Activated CD8-positive, alpha-beta memory T cell treated with anti-CD3 and anti-CD28 coated beads for 1 hour (primary cell): ENCODE measurements at places on chromosomes 3 and 15.

GRCh38 chr3:44516230-44516629, 38.8 kb upstream of the ZNF445 start:
- no peak for DNase-seq

DNA sequence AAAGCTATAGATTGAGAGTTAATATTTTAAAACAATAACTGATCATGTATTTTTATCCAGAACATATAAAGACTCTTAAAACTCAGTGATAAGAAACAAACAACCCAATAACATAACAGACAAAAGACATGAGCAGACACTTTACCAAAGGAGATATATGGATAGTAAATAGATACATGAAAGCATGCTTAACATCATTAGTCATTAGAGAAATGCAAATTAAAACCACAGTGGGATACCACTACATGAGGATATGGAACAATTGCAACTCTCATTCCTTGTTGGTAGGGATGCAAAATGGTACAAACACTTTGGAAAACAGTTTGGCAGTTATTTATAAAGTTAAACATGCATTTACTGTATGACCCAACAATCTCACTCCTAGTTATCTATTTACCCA, 95.0 kb downstream of the IQCH start:
- no peak for DNase-seq

DNA sequence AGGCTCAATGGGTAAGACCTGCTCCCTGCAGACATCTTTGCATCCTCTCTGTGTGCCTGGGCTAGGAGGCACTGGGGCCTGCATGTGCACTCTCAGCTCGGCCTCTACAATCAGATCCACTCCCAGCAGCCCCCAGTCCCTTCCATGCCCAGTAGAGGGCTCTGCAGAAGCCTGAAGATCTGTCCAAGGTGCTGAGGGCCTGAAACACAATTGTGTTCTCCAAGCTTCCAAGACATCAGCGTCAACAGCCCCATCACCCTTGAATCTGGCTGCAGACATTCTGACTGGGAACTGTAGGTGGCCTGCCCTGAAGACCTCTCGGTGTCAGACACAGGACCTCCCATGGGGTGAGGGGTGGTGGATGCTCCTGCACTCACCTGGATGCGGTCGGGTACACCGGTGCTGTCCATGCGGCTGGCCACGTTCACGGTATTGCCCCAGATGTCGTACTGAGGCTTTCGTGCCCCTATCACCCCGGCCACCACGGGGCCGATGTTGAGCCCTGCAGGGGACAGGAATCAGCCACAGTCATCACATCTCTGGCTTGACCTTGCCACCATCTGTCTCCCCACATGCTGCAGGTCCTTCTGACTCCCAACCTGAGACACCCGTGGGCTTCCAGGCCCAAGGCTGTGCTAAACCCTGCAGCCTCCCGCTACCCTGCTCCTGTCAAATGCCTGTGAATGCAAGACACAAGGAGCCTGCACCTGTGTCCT, 84.7 kb downstream of the SEC22A start:
- DNase-seq: no peak

- no peak for DNase-seq
These were observed 44.1 kb downstream of the CPN2 start for GRCh38 chr3:194306771-194307640.

DNA sequence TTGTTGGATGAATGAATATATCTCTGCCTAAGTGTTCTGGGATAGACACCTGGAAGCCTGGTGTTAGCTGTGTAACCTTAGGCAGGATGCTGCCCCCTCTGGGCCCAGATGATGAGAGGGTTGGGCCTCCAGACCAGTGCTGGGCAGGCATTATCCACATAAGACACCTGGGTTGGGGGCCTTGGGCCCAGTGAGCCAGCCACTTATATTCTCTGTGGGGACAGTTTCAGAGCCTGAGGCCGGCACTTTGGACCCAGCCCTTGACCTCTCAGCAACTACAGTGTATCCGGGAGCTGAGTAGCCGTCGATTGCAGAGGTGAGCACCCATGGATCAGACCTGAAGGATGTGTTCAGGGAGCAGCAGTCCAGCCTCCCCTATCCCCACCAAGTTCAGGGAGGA, 2.2 kb downstream of the HEMK1 start:
- DNase-seq: no peak

DNA sequence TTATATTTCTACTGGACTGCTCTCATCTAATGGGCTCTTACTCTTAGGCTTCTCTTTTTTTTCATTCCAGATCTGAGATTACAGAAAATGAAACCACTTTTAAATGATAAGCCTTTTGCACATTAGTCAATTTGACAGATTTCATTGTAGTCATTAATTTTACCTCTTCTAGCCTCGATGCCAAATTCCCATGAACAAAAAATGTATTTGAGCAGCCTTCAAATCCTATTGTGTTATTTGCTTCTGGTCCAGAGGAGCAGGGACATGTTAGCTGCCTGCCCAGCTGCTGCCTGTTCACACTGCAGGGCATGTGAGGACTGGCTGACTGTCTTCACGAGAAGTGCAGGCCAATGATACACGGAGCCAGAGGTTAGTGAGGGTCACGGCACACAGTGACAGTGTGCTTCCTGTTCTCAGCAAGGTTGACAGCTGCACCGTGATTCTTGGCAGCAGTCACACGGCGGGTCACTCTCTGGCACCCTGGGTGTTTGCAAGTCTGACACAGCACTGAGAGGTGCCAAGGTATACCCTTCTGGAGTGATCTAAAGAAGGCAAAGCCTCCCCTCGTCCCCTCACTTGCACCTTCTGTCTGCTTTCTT, 40.8 kb downstream of the KAT2B start:
- peak; percentile 5 for DNase-seq

- no peak for DNase-seq
These were observed 150.0 kb upstream of the CHL1 start for GRCh38 chr3:46576-46975.

DNA sequence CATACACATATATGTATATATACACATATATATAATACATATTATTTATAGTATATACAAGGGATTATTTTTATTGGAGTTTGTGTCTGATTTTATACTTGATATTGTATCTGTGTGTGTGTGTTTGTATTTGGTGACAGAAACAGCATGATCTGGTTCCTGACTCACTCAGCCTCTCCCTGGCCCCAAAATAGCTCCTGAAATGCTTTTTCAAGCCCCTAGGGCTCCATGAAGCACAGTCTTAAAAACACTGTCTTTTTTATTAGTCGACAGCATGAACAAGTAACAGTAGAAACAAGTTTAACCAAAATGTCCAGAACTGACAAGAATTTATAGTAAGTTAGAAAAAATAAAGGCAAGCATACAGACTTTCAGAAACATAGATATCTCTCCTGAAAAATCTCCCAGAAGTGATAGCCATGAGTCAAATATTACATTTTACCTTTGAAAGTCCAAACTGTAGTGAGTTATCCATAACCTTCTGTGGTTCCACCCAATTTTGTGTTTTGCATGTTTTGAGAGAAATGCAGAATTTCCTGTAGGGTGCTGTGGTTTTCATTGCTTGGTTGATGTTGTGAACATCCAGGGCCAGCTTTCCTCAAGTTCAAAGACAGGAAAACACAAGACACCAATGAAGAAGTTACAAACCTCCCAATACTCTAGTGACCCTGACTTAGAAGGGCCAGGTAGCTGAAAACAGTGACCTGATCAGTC, 98.5 kb upstream of the CCDC80 start:
- no peak for DNase-seq

DNA sequence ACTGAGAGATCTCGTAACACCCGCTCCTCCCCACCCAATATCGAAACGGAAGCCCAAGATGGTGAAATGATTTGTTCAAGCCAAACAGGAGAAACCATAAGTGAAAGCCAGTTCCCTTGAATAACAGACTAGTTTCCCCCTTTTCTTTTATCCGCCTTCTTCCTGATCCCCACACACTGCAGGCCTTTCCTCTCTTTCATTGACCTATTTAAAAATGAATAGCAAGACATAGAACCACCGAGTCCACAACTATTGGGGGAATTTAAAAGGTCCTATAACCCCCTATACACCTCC, 382 bp upstream of the COX17 start:
- no peak for DNase-seq

DNA sequence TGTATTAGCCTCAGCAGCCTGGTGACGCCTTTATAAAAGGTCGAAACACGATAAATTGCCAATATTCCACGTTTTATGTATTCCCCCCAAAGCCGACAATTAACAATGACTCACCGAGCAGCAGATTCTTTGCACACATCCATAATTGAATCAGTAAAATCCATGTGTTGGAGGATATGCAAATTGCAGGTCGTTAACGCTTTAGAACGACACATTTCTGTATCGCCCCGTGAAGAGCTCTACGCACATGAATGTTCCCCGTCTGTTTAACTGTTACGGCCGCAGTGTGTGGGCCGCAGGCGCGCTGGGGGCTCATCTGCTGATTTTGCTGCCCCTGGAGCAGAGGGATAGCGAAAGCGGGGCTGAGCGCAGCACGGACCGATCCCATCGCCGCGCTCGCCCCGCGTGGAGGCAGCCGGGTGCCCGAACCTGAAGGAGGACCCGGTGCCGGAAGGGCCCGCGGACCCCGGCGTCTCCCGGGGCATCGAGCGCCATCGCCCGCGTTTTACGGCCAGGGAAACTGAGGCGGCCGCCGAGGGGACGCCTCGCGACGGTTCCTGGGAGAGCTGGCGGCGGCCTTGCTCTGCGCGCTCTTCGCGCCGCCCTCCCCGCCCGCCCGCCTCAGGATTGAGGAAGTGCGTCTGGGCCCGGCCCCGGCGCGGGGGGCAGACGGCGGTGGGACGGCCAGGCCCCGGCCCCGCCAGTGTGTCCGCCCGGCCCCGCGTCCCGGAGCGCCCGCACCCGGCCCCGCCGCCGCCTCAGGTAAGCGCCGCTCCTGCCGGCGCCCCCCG, at the start of gene LRRK1:
Gene LRRK1, plus strand, starts transcription at position 668 of the 791 bp plus-strand sequence. CDS start 5,276 bp downstream, outside the sequence.
- DNase-seq: no peak

DNA sequence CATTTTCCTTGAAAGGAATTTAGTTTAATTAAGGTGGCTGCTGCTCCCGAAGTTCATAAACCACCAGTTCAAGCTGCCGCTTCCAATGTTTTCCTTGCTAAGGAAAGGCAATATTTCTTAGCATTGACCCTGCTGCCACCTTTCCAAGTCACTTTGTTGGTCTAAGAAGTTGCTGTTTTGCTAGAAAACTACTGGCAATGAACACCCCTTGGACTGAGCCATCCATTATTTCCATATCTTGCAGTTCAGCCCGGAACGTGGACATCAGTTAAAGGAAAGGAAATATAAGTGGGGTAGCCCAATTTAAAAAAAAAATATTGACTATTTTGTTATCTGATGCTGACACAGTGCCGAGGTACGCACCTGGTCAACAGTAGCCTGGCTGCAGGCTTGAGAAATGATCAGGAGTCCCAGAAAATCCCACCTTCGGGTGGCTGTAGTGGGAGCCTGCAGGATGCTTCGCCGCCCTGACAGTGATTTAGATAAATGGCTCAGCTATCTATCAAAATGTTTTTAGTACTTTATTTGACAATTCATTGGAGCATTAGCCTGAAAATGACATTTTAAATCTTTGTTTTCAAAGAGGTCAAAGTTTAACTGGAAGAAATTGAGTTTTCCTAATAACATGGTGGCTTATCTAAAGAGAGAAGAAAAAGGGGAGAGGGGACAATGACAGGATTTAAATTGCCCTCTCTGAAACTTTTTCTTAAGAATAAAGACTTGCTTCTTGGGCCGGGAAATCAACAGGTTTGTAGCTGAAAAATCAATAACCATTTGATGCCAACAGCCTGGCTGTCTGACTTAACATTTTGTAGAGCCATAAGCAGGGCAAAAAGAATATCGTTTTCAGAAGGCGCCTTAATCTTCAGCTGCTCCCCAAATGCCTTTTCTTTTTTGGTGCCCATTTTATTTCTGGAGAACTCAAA, 1.6 kb downstream of the RARB start:
- DNase-seq: no peak

- no peak for DNase-seq
These were observed 264.7 kb upstream of the NECTIN3 start for GRCh38 chr3:110806924-110807323.

GRCh38 chr15:57183614-57184344, 192.5 kb upstream of the CGNL1 start:
- no peak for DNase-seq

DNA sequence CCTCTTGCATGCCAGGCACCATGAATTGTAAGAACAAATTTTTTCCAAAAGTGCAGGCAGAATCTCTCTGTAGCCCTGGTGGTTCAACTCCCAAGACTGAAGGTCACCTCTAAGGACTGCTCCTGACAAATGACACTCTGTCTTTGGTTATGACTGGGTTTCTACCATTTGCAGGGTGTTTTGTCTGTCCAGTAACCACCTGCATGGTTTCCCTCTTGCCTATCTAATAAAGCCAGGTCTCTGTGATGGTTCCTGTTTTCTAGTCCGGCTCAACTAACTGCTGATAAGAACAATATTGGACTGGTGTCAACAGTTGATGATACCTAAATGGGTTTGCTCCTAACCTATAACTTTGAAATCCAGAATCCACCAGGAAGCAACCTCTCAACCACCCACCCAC, 43.7 kb downstream of the ATP8B4 start:
- no peak for DNase-seq
